Fibroblast of skin of abdomen (primary cell): ENCODE measurements at places on chromosomes 7 and 10.

DNA sequence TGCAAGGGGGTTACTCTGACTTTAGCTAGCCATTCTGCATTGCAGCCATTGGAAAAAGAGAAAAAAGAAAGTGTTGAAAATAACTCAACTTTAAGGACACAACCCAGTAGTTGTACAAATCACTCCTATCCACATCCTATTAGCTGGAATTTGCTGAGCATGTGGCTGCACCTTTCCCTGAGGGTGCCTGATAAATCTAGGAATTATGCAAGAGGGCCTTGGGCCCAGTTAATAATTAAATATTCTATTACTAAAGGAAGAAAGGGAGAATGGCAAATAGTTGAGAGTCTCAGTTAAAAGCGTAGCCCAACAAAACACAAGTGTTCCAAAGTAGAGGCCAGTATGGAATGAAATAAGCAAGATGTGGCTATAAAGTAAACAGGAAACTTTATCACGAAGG lies 200.9 kb upstream of the CNTNAP2 start:
- no peak for DNase-seq

GRCh38 chr7:102045681-102046372 lies 228.4 kb downstream of the CUX1 start:
- no peak for DNase-seq

DNA sequence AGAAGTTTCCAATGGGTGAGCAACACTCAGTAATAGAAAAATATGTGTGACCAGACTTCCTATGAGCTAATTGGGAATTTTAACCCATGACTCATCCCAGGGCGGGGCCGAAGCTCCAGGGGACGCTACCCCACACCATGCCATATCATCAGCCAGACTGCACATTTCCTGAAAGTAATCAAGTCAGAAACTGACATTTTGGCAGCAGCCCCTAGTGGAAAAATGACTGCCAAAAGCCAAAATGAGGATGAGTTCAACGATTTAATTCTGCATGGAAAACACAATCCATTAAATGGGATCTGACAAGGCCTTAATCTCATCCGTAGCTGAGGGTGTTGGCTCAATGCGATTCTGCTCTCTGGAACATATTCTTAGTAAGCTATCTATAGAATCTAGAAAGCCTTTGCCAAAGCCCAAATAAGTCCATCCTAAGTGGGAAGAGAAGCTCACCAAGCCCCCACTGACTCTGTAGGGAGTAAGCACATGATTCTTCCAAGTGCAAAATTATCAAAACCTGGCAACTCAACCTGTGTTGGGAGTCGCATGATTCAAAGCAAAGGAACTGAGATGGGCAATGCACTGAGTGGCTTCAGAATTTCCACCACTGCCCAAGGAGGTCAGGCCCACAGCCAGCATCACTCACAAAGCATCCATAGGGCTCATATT lies 93.1 kb upstream of the PDE1C start:
- peak; percentile 99 for DNase-seq

- peak; percentile 61 for DNase-seq
Observed at GRCh38 chr10:109912335-109913281, 10.7 kb downstream of the XPNPEP1 start.

DNA sequence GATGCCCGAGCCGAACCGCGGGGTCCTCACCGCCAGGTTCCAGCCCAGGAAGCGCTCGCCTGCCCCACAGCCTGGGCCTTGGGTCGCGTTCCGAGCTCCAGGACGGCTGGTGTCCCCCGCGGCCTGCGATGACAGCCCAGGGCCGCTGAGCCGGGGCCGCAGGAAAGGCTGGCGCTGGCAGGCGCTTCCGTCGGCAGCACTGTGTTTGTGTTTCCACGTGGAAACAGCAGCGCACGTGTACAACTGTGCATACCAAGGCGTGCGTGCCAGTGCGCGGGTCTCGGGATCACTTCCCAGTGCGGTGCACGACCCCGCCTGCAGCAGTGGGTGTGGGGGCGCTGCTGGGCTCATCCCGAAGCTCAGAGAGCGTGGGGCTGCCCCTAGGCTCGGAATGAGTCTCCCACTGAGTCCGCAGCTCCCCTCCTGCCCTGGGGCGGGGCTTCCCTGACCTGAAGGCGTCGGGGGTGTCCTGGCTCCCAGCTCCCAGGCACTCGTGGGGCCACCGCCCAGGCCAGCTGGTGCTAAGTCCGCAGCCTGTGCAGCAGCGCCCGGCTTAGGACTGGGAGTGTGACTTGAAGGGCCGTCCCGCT lies 17.2 kb downstream of the AP5Z1 start:
- DNase-seq, result peak; percentile 20

- no peak for DNase-seq
Observed at GRCh38 chr7:44541028-44541869, at the start of gene NPC1L1. NPC1L1 (minus strand) TSS chr7:44541330; CDS start chr7:44541259, 71 bp downstream.

DNA sequence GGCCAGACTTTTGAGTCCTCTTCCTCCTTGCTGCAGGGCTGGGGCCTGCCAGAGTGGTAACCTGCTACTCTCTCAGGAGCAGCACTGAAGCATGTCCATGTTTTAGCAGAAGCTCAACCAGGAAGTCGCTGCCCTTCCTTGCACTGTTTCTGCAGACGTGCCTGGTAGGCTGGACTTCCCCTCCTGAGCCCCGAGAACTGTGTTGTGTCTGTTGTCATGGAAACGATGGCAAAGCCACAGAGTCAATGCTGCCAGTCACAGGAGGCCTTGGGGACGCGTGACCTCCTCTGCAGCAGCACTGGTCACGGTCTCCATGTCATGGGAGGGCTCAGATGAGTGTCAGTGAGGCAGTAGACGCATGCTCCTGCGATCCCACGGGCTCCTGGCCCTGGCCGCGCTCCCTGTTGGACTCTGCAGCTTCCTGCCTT lies 145.5 kb downstream of the FANK1 start:
- no peak for DNase-seq

GRCh38 chr7:86978808-86979506 lies 80.5 kb downstream of the ELAPOR2 start:
- DNase-seq, result no peak
